ENCODE measurements at places on chromosomes 6 and 20.

DNA sequence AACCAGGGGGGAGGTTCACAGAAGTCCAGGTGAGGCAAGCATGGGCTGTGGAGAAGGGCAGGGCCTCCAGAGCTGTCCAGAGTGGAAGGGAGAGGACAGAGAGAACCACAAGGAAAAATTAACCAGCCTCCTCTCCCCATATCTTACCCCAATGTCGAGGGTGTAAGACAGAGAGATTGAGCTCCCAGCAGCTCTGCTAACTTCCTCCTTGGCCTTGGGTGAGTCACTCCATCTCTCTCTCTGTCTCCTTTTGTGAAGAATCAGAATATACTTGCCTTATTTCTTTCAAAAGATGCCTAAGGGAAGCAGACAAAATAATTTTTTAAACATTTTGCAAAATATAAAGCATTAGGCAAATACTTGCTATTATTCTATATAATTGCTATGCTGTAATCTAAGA lies 58.3 kb upstream of the IYD start:
- DNase-seq, result no peak

DNA sequence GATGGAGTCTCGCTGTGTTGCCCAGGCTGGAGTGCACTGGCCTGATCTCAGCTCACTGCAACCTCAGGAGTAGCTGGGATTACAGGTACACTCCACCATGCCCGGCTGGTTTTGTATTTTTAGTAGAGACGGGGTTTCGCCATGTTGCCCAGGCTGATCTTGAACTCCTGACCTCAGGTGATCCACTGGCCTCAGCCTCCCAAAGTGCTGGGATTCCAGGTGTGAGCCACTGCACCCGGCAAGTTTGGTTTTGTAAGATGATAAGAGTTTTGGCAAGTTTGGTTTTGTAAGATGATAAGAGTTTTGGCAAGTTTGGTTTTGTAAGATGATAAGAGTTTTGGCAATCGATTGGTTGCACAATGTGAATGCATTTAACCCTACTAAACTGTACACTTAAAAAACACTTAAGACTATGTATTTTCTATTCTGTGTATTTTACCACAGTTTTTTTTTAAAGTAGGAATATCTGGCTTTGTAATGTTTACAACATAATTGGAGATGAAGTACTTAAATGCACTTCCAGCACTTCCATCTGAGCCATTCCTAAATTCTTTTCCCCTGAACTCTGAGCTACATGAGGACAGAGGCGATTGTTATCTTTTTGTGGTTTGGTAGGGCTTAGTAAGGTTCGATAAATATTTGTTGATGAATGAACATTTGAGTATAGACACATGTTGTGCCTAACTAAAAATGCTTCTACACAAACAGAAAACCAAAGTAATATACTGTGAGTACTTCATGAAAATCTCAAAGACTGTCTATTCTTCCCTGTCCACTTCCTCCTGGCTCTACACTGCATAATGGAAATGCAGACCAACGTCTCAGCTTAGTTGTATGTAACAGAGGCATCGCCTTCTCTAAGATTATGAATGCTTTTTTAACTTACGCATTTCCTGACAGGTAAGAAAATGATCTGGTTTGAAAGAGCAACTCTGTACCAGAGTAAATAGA lies 18.8 kb downstream of the SAMHD1 start:
- DNase-seq, result no peak

DNA sequence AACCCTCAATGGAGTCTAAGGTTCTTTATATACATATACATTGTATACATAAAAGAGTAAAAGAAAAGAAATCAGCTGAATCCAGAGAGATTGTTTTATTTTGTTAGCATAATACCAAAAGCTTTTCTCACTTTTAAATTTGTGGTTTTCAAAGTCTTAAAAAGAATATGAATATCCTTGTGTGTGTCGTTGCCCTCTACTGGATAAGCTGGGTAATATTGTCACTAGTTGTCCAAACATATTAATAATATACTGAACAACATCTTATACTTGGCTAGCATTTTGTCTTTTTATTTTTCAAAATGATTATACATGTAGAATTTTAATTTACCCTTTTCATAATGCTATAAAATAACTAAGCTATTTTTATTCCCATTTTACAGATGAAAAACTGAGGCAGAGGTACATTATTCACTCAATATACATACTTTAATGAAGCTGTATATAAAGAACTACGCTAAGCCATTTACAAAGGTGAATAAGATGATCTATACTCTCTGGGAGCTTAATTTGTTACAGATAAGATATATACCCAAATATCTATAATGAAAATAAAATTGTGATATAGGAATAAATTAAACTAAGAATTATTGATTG lies 531.7 kb downstream of the TFAP2B start:
- DNase-seq, result no peak

DNA sequence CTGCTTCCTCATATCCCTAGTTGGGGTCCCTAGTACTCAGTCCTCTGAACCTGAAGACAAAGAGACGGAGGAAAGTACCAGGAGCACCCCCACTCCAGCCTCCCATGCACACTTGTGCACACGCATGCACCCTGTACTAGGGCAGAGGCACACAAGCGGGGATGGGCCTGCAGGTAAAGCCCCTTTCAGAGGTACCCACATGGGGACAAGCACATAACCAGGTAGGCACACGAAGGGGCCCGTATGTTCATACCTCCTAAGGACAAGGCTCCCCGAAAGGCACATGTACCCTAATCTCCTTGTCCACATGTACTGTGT lies 1.1 kb downstream of the TMEM151B start:
- DNase-seq, result no peak

- peak; percentile 47 for DNase-seq
Observed at GRCh38 chr20:2093159-2093781, 8.4 kb upstream of the STK35 start.

GRCh38 chr20:4894981-4895381 lies 106.3 kb downstream of the SLC23A2 start:
- no peak for DNase-seq

DNA sequence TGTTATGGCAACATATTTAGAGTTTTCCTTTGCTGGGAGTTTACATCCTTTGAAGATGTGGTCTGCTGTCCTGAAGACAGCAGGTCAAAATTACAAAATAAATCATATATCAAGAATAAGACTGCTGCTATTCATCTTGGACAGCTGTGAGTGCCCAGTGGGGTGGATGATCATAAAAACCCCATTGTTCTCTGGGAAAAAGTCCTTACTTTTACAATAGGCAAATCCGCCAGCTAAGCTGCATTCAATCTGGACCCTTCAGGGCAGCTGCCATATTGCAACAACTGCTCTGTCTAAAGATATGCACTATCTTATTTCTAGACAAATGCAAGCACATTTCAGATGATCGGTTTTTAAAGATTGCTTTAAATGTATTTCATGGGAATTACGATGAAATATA lies 19.4 kb downstream of the CASS4 start:
- no peak for DNase-seq

- DNase-seq, result no peak
Observed at GRCh38 chr6:97639702-97640101, 356.7 kb upstream of the MMS22L start.

- DNase-seq, result no peak
Observed at GRCh38 chr6:14089224-14089623, 28.3 kb upstream of the CD83 start.

DNA sequence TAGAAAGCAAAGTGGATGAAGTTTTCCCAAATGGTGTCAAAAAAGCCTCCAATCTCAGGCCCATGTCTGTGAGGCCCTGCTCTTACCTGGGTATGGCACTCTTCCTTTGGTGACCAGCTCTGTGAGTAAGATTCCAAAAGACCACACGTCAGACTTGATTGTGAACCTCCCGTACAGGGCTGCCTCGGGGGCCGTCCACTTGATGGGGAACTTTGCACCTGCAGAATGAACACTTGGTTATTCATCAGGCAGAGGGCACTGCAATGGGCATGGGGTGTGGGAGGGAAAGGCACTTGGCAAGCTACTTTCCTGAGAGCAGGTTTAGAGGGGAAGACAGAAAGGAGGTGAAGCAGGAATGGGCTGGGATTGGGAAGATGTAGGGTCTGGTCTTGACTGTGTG lies 68.7 kb upstream of the TRAF3IP2 start:
- DNase-seq, result no peak

- DNase-seq, result no peak
Observed at GRCh38 chr20:1883986-1884385, 11.2 kb upstream of the SIRPA start.

GRCh38 chr6:133772567-133772966 lies 116.3 kb upstream of the TCF21 start:
- no peak for DNase-seq

GRCh38 chr6:152118678-152119077 lies 311.2 kb downstream of the ESR1 start:
- DNase-seq, result no peak

DNA sequence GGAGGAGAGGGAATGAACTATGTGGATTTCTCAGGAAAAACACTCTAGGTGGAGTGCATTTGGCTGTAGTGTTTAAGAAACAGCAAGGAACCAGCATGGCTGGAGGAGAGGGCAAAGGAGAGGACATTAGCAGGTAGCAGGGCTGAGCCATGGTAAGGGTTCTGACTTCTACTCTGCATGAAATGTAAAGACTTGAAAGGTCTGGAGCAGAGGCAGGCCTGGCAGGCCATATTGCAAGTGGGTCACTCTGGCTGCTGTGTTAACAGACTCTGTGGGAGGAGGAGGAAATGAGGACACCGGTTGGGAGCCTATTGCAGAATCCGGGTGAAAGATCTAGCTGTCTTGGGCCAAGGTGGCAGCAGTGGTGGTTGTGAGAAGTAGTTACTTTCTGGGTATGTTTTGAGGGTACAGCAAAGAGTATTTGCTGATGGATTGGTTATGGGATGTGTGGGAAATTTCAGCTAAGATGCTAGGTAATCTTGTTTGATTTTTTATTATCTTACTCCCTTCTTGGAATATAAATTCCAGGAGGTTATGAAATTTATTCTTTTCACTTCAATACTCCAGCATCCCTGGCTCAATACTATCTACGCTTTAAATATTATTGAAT lies 115.9 kb upstream of the BCLAF1 start:
- DNase-seq, result no peak

- no peak for DNase-seq
Observed at GRCh38 chr20:16703570-16703969, 26.3 kb upstream of the SNRPB2 start.

DNA sequence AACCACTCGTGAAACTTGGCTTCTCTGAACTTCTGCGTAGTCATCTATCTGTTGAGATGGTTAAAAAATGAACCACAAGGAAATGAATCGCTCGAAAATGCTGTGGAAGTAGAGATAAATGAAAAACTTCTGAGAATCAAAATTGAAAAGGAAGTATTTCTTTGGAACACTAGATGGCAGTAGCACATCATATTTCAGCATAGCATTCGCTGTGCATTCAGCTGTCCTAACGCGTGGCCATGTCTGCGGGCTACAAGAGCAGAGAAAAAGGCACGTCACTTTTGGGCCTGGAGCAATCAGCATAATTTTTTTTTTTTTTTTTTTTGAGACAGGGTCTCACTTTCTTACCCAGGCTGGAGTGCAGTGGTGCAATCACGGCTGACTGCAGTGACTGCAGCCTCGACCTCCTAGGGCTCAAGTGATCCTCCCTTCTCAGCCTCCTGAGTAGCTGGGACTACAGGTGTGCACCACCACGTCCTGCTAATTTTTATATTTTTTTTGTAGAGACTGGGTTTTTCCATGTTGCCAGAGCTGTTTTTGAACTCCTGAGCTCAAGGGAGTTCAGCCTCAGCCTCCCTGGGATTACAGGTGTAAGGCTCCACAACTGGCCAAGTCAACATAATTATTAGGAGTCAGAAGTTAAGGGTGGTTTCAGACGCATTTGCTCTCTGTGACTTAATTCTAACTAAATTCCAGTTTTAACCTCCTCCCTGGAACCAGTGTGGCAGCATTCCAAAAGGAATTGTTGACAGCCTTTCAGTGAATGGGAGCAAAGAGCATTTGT lies 8.8 kb upstream of the PERP start:
- DNase-seq, result peak; percentile 56

DNA sequence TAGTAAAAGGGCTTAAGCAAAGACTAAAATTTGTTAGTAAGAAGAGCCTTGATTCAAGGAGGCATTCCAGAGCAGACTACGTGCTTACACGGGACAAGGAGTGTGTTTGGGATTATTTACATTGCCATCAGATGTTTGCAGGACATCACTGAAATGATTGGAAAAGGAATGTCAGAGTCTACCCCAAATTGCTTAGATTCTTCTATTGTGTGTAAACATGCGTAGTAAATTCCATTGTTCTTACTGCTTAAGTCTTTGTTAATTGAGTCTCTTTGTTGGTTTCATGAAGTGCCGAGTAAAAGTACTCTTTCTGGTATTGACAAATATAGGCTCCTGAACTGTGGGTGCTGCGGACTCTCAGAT lies 60.5 kb downstream of the CD83 start:
- DNase-seq, result no peak

GRCh38 chr6:51552435-51552834 lies 535.0 kb downstream of the PKHD1 start:
- no peak for DNase-seq

GRCh38 chr20:1371202-1371782 lies 21.6 kb downstream of the FKBP1A start:
- no peak for DNase-seq

DNA sequence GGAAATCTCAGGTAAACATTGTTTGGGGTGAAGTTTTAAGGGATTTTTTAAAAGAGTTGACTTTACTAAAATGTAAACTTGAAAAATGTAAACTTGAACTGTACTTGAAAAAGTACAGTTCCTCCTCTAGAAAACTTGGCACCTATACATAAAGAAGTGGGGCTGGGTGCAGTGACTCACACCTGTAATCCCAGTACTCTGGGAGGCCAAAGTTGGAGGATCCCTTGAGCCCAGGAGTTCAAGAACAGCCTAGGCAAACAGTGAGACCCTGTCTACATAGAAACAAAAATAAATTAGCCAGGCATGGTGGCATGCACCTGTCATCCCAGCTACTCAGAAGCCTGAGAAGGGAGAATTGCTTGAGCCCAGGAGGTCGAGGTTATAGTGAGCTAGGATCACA lies 7.2 kb downstream of the BTBD9 start:
- DNase-seq, result no peak

- DNase-seq, result no peak
Observed at GRCh38 chr6:129874837-129875236, 13.7 kb upstream of the TMEM244 start.

DNA sequence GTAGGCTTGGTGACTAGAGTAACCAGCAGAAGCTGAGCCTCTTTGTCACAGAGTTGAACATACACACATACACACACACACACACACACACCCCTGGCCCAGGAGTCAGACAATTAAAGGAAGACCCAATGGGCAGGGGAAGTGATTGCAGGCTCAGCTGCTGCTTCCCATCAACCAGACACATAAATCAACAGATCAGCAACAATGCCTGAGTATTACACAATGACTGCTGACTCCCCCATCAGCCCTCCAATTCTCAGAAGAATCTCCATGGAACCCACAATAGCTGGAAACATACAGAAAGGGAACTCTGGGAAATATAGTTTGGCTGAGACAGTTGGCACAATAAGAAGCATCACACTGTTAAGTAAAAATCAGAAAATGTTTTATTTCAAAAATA lies 270.4 kb upstream of the PLCB4 start:
- DNase-seq, result no peak

- DNase-seq, result peak; percentile 85
Observed at GRCh38 chr20:51400051-51400926, 142.2 kb downstream of the NFATC2 start.

- no peak for DNase-seq
Observed at GRCh38 chr6:79543886-79544285, 6.7 kb upstream of the LCA5 start.

GRCh38 chr6:139640448-139640847 lies 266.0 kb upstream of the CITED2 start:
- DNase-seq, result no peak
